ENCODE measurements at places on chromosomes 7 and 10.

- no peak for DNase-seq
Observed at GRCh38 chr7:117270371-117270770, 52.5 kb downstream of the WNT2 start.

DNA sequence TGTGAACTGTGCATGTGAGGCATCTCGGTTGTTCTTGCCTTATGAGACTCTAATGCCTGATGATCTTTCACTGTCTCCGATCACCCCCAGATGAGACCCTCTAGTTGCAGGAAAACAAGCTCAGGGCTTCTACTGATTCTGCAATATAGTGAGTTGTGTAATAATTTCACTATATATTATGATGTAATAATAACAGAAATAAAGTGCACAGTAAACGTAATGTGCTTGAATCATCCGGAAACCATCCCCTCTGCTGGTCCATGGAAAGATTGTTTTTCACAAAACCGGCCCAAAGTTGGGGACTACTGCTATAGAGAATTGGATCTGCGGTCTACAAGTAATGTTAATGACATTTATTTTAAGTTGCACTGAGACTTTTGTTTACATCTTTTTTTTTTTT is 126.7 kb downstream of the TPST1 start:
- DNase-seq = no peak

DNA sequence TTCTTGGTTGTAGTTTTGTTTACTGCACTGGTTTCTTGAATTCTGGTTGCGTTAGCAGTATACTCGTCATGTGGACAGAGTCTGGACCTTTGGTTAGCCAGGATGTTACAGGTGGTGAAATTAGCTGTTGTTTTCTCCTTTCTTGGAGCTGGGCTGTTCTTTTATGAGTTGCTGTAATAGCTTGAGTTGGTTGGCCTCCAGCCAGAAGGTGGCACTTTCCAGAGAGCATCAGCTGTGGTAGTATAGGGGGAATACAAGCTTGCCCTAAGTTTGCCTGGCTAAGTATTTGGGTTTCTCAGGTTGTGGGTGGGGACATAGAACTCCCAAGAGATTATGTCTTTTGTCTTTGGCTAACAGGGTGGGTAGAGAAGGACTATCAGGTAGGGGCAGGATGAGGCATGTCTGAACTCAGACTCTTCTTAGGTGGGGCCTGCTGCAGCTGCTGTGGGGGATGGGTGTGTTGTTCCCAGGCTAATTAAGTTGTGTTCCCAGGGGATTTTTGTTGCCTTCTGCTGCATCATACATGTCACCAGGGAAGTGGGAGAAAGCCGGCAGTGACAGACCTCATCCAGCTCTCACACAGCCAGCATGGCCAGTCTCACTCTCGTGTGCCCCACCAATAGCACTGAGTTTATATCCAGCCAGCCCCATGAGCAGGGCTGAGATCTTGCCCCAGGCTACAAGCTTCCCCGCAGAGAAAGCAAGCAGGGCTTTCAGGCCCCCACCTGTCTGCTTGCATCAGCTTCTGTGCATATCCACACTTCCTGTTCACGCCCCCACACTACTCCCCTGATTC is 246.7 kb upstream of the TPK1 start:
- DNase-seq = no peak

DNA sequence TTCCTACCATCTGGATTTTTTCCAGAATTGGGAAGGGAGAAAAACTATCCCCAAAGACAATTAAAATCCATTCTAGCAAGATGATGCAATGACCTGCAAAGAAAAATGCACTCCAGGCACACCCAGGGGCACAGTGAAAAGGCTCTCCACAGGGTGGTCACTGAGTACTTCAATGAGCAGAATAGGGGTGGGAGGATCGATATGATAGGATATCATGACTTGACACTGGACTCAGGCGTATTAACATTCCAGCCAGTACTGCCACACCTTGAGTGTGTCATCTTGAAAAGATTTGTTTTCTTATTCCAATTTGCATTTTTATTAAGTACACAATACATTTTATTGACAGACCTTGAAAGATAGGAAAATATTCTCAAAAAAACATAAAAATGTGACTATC is 132.2 kb downstream of the ZNF37A start:
- DNase-seq = no peak

DNA sequence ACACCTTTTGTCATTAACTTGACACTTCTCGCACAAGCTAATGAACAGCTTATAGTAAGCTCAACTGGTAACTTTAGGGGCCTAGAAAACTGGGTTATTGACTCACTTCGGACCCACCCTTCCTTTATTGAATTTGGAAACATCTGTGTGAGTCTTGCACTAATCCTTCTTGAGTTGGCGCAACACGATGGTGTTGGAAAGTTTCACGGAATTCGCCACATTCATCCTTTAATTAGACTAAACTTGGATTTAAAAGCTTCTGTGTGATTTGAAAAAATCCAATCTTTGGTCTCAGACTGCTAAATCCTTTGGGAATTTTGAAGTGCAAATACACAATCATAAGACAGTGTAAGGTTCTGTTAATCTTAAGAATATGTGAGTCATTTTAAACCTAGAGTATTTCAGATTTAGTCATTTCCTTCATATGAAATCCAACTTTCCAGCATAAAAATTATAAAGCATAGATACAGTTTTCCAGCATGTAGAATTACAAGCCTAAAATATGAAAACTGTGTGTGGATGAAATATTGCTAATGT is 15.1 kb downstream of the FZD8 start:
- no peak for DNase-seq

GRCh38 chr7:84482476-84482875 is 287.9 kb upstream of the SEMA3A start:
- DNase-seq = no peak

DNA sequence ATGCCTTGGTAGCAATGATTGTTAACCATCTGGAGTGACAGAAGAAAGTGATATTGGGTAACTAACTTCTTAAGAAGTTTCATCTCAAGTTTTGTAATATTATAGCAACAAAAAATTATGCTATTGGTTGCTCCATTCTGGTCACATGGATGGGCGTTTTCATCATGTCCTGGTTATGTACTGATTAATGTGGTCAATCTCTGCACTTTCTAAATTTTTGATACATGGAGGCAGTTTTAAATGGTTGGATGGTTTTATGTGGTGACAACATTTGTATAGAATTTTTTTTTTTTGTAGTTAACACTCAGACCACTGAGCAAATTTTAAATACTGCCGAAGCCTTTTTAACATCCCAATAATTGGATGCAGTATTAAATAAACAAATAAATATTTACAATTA is 55.2 kb upstream of the CCAR1 start:
- DNase-seq = no peak

DNA sequence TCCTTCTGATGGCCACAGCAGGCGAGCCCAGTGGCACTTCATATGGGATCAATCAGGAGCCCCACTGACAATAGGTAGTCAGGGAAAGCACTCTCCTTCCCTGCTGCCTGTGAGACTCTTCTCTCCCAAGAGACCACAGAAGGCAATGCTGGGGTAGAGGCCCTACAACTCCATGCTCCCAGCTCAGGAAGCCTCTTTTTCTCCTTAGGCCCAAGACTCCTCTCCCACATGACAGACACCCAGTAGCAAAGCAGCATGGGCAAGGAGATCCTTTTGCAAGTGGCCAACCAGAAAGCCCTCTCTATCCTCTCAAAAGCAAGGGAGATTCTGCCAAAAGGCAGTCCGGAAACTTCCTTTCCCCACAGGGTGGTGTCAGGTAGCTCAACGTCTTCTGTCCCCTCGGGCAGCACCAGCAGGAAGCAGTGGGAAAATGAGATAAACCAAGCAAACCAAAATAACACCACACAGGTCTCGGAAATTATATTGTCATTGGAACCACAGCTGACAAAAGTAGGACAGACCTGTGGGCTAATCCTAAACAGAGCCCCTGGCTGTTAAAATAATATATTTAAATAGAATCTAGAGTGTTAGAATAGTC is 172.7 kb upstream of the GDF10 start:
- no peak for DNase-seq

DNA sequence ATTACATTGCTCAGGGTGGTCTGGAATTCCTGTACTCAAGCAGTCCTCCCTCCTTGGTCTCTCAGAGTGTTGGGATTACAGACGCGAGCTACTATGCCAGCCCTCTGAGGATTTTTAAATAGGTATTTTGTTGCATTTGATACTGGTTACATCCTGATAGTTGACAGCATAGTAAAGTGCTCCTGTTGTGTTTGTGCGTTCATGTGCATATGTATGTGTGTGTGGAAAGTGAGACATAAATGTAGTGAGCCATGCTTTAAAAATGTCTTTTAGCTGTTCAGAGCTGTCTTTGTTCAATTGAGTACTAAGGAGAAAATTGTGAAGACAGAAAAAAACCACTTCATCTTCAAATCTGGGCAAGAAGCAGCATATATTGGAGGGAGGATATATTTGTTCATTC is 27.8 kb downstream of the ZNRF2 start:
- DNase-seq = no peak

DNA sequence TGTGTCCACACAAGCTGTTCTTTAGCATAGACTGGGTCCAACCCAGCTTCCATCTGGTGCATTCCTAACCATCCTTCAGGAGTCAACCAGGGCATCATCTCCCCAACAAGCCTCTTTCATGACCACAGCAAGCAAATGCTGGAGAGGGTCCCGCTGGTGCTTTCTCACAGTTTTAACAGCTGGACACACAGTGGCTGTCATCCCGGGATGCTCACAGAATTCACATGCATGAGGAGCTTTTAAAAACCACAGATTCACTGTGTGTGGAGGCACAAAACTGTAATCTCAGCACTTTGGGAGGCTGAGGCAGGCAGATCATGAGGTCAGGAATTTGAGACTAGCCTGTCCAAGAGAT is 6.4 kb upstream of the CYP3A7 start:
- DNase-seq = no peak

All from stimulated activated CD8-positive, alpha-beta memory T cell treated with anti-CD3 and anti-CD28 coated beads, Interleukin-7, amount 100 ng/mL, for 1 hour (primary cell).